NCI-H2171 treated with DMSO at 0.1 percent for 48 hours (cell line): ENCODE measurements at places on chromosomes 16 and 17.

- no peak for DNase-seq
Measured at GRCh38 chr17:51797150-51797549, 361.4 kb downstream of the CA10 start.

- no peak for DNase-seq
Measured at GRCh38 chr17:6461792-6462524, 17.7 kb downstream of the PIMREG start.

- no peak for DNase-seq
Measured at GRCh38 chr16:29876594-29877249, 13.7 kb upstream of the CDIPT start.

DNA sequence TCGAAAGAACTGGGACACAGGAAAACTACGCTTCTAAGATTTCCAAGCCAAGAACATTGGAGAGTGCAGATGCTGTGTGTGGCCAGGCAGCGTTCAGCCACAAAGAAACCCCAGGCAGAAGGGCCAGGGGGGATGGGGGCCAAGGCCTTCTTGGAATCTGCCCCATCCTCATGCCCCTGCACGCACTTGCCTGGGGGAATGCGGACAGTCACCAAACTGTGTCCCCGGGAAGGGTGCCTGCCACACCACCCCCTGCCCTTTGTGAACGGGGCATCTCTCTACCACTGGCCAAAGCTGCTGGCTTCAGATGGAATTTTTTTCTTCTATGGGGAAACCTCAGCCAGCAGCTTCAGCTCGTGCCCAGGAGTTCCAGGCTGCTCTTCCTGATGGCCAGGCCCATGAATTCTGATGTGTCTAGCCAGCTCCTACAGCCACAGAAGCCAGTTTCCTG, 32.0 kb upstream of the DNAH17 start:
- DNase-seq: no peak

GRCh38 chr16:10525214-10525825, 55.1 kb downstream of the EMP2 start:
- no peak for DNase-seq

DNA sequence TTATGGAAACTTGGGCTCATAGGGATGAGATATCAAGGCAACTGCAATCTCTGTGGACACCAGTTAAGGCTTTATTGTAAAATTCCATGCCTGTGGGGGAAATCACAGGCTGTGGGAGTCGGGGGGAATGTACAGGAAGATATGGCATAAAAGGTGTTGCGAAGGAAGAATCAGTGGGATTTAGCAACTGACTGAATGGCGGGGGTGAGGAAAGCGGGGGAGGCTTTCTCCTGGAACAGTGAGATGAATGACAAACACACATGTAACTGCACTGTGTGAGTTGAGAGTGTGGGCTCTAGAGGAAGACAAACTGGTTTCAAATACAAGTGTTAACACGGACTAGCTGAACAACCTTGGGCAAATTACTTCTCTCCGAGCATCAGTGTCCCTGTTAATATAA, 143.7 kb downstream of the PRKCB start:
- no peak for DNase-seq

DNA sequence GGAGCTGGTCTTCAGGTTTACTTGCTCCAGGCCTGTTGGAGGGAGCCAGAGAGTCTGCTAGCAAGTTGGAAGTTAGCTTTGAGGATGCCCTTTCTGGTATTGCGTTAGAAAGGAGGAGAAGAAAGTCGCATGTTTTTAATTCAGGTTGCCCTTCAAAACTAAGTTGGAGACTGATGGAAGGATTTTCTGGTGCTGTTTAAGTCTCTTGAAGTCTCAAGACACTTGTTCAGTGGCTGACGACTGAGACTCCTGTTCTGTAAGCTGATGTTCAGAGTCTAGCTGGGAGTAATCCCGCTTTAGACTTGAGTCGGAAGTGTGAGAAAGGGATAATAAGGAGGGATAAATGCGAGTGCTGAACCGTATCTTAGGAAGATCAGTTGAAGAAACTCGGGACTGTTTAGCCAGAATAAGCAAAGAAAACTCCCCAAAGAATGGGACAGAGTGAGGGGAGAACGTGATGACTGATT, 740 bp downstream of the AATF start:
- DNase-seq: peak; percentile 44

DNA sequence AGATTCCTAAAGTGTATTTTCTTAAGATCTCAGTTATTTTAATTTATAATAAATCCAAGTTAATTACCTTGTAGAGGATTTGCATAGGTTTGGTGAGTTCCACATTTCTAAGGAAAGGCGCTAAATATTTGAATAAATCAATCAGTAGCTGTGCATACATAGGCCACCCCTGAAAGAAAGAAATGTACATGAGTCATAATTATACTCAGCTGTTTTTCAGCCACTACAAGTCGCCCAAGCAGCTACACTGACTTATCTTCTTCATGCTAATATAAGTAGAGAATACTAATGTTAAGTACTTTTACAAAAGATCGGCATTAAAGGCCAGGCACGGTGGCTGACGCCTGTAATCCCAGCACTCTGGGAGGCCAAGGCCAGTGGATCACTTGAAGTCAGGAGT, 14.9 kb downstream of the SETD6 start:
- DNase-seq: no peak

GRCh38 chr17:57946798-57947358, 8.3 kb downstream of the CUEDC1 start:
- no peak for DNase-seq

- no peak for DNase-seq
Measured at GRCh38 chr17:81288715-81289114, 6.4 kb downstream of the SLC38A10 start.

- no peak for DNase-seq
Measured at GRCh38 chr17:61390479-61390791, 9.2 kb upstream of the TBX2 start.
